ENCODE measurements at places on chromosomes 3 and 15.

- DNase-seq, result no peak
These were observed 204.3 kb upstream of the UBE3A start for GRCh38 chr15:25643120-25643519.

- no peak for DNase-seq
These were observed 157.8 kb downstream of the MECOM start for GRCh38 chr3:169505577-169506230.

DNA sequence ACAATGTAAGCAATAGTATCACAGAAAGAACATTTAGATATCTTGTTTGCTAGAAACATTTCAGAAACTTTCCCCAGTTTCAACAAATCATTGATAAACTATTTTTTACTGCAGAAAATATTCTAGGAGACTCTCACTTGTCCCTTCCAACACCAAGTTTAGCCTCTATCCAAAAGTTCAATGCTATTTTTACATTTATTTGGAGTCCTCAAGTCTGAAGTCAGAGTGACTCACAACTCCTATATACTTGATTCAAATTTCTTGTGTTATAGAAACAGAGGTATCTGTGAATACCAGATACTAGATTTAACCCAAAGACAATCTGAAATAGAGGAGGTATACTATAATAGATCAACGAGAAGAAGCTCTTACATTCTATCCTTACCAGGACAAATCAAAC lies 49.6 kb downstream of the RFX7 start:
- DNase-seq, result no peak

- no peak for DNase-seq
These were observed 42.2 kb downstream of the MUC4 start for GRCh38 chr3:195769551-195769950.

DNA sequence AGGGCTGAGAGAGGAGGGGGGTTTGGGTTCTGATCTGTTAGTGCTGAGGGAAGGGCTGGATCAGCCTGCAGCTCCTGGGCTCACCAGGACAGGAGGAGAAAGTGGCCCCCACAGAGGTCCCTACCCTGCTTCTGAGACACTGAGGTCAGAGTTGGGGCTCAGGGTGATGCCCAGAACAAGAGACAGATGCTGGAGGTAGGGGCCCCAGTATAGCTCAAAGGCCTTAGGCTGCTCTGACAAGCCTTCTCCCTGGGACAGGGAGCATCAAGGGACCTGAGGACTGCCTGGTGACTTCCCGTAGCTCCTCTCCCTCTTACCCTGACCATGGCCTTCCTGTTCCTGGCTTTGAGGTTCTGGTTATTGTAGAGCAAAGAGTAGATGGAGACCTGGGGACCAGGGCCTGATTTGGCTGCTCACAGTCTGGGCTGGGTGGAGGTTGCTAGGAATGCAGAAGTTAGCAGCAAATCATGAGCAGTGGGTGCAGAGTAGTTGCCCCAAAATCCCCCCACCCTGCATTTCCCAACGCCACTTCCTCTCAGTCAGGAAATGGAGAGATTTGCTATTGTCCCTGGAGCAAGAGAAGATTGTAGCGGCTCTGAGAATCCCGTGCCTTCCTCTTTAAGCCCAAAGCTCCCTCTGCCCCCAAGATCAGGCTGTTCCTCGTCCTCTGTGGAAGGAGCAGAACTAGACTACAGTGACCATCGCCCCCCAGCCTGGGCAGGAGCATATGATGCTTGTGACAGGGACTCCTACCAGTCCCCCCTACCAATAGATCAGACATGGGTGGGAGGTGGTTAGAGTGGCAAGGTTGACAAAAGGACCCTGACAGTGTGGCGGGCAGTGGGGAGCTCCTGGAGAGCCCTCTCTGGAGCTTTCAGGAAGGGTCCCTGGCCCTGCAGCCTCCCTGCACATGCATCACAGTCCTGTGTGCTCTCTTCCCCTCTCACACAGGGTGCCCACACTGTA lies 47.4 kb upstream of the SEC22A start:
- no peak for DNase-seq

DNA sequence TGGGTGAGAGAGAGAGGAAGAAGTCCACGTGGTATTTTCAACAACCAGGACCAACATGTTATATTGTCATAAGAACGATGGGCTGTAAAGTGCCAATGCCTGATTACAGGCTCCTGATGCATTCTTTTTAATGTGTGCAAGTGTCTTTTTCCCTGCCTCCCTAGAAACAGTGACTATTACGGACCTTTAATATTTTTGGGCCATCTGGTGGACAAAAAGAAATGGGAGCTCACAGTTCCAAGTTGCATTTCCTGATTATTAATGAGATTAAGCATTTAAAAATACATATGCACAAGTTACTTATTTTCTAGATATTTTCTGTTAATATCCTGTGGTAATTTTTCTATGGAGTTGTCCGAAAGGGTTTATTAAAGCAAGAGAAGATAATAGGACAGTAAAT lies 530.2 kb downstream of the NR2F2 start:
- DNase-seq, result no peak

- DNase-seq, result no peak
These were observed 6.2 kb downstream of the UBE2E1 start for GRCh38 chr3:23811919-23812318.

DNA sequence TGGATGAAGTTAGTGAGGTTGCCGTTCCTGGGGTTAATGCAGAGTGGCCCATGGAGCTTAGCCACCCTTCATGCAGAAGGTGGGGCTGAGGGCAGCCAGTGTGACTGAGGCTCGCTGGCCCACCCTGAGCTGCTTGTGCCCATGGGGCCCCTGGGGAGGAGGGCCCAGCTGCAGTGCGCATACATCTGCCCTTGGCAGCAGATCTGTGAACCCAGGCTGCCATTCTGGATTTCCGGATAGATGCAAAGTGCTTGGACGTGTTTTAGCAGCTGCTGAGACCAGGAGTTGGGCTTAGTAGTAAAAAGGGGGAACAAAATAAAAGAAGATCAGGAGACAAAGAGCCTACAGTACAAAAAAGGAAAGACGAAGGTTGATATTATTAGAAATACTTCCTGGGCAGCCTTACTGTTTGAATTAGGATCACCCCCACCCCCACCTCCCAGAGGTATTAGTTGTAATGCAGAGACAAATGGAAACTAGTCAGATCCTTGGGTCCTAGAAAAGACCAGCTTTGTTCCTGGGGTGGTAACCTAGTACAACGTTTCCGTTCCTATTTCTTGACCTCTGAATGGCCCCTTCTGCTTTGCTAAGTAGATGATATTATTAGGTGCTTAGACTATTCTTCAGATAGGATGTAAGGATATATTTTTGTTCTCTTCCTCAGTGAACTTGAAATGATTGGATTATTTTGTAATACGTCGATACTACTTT lies 70.2 kb downstream of the IGF1R start:
- DNase-seq, result no peak

DNA sequence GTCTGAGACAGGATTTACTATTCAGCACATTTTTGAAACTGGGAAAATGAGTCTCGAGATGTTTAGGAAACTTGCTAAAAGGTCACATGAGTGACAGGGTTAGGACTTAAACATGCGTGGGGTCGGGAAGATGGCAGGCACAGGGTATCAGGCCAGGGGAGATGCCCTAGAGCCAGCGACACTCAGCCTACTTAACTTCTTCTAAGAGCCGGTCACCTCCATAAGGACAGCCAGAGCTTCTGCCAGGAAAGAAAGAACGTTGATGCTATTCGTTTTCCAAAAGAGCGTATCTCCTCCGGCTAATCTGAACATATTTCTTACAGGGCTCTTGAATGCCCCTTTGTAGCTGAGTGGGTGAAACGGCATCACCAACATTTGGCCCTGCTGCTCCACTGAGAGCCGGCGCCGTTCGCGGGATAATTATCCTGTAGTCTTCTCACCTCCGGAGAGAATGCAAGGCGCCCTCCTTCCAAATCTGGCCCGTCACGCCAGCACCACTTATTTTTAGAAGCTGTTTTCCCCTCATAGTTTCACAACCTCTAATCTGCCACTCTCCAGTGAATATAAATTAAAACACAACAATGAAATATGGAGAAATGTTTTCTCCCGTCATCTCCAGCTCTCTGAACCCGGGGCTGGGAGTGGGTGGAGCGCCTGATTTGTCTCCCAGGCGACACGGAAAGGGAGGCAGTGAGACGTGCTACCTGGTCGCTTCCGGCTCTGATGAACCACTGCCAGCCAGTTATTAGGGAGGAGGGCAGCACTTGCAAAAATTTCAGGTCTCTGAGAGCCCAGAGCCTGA lies 58.5 kb downstream of the LIPC start:
- no peak for DNase-seq

- DNase-seq, result no peak
These were observed 24.4 kb upstream of the COPG1 start for GRCh38 chr3:129224984-129225393.

- DNase-seq, result no peak
These were observed 55.8 kb downstream of the SUMF1 start for GRCh38 chr3:4411236-4411635.

DNA sequence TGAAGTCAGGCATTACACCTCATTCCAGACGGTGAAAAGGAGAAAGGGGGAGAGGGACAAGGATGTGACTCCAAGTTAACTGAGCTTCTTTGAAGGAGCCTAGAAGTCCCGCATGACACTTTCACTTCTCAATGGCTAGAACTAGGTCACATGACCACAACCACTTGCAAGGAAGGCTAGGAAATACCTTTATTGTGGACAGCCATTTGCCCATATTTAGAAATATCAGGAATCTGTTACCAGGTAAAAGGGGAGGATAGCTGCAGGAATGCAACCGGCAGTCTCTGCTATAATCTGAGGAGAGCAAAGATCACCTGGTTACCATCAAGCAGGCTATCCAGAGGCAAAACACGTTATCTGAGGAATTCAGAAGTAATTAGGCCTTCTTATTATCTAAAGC lies 28.9 kb upstream of the PXYLP1 start:
- DNase-seq, result no peak

GRCh38 chr3:31713816-31714215 lies 181.1 kb downstream of the STT3B start:
- DNase-seq, result no peak

DNA sequence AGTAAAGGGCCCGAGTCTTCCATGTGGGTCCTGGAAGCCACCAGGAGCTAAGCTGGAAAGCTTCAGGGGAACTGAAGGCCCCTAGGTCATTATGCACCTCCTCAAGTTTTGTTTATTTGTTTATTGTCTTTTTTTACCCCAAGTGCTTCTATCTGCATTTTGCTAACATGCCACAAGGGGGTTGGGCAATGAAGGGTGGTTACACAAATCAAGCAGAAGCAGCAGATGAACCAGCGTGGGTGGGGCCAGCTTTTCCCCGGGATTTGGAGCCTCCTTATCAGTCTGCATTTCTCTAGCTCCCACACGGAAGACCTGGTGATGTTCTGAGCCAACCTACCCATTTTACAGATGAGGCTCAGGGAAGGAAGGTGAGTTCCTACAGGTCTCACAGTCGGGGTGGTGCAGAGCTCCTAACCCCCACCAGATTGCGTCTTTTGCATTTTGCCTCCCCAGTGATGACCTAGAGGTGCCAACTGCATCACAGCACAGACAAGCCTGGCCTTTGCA lies 16.8 kb downstream of the TMC3 start:
- no peak for DNase-seq

DNA sequence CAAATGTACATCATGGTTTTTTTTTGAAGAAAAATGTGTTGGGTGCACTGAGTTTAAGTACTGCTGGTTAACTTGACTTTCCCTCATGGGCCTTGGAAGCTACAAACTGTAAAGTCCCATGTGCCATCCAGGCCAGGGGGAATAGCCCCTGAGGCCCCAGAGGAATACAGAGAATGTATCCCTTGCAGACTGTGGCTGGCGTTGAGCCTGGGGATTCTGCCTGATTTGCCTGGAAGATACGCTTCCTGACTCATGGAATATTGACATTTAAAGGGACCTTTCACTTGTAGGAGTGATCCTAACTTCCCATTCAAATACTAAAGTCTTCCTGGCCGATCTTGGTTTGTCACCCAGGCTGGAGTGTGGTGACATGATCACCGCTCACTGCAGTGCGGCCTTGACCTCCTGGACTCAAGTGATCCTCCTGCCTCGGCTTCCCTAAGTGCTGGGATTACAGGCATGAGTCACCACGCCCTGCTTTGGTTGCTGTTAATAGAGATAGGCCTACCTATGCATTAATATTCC lies 42.0 kb downstream of the ADAMTSL3 start:
- DNase-seq, result no peak

DNA sequence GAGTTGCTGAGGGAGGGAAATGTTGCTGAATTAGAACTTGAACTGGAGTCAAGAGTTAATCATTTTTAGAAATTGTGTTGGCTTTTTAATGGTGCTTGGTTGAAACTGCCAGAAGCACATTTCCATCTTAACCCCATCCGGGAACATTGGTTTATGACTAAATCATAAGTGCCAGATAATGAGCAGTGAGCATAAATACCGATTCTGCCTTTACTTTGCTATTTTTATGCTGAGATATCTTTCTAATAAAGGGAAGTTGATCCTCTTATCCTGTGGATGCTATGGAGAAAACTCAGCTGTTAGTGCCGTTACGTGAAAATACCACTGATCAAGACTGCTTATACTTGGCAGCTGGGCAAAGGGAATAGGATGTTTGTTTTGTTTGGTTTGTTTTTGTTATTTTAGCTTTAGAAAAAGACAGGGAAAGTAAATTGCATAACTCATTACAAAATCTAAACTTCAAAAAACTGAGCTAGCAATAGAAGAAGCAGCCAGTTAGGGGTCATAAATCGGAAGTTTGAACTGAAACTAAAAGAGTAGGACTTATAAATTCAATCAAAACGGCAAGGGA lies 813.1 kb downstream of the NAALADL2 start:
- no peak for DNase-seq

GRCh38 chr15:40925495-40925862 lies 3.7 kb upstream of the DLL4 start:
- no peak for DNase-seq

DNA sequence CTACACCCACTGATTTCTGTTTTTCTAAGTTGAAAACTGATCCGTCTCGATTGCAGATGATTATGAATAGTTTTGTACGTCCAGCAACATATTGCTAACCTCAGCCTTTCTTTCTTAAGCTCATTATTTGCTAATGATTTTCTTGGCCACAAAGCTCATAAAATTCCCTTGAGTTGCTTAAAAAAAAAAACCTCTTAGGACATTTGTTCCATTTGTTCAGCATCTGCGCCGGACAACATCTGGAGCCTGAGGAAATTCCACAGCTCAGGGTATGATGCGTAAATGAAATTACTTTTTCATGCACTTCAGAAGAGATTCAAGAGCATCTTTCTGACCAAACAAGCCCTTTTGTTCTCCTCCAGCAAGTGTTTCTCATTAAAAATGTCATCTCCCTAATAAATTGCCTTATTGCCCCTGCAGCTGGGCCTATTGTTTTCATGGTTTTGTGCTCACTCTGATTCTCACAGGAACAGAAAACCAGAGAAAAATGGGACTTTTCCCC lies 249.1 kb upstream of the MCTP2 start:
- no peak for DNase-seq

GRCh38 chr3:15339786-15340215 lies 7.4 kb upstream of the SH3BP5 start:
- no peak for DNase-seq

- DNase-seq, result no peak
These were observed 12.6 kb downstream of the IFT57 start for GRCh38 chr3:108209579-108209978.

- no peak for DNase-seq
These were observed 36.4 kb downstream of the SV2B start for GRCh38 chr15:91136386-91136923.
